ENCODE measurements at places on chromosomes 3 and 15. TPM values are rescaled to one million over a fixed set of nuclear protein-coding genes. Genes with fewer than 3 reads are reported as not detected.

DNA sequence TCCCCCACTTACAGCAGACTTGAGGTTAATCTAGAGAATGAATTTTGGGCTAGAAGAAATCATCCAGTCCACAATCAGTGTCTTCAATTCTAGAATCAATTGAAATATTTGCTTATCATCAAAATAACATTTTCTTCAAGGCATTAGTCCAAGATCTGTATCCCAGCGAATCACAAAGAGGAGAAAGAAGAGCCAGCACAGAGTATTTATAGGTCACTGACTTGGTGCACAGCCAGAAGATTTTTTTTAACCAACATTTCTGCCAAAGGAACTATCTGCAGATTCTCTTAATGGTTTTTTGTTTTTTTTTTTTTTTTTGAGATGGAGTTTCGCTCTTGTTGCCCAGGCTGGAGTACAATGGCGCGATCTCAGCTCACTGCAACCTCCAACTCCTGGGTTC lies 178.2 kb downstream of the TNIK start:
- DNase-seq: no peak

GRCh38 chr3:139839659-139840058 lies 95.3 kb upstream of the CLSTN2 start:
- DNase-seq: no peak

GRCh38 chr3:25603703-25604102 lies 61.0 kb downstream of the TOP2B start:
- no peak for DNase-seq

DNA sequence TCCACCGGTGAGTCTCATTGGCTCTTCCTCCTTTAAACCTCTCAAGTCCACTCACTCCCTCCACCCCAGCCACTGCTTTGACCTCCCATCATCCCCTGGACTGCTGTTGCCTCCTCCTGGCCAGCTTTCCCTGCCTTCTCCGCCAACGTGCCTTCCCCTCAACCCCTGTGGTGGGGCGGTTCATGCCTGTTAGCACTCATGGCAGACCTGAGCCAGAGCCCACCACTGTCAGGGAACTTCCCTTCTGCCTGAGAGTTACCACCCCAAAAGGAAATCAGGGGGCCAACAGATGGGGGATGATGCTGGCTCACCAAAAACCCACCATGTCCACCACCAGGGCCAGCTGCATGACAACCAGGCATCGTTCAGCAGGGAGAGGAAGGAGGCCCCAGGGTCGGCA lies 44.2 kb upstream of the SLC6A1 start:
- DNase-seq: no peak

The RGMA gene
- total RNA-seq: 56.6 TPM

- no peak for DNase-seq
Observed at GRCh38 chr3:120420928-120421551, 29.8 kb downstream of the FSTL1 start.

- no peak for DNase-seq
Observed at GRCh38 chr3:196181127-196181546, 30.1 kb downstream of the ZDHHC19 start.

GRCh38 chr3:43077707-43078106 lies 28.2 kb downstream of the POMGNT2 start:
- DNase-seq: no peak

- DNase-seq: no peak
Observed at GRCh38 chr3:13257666-13258065, 162.5 kb downstream of the NUP210 start.

DNA sequence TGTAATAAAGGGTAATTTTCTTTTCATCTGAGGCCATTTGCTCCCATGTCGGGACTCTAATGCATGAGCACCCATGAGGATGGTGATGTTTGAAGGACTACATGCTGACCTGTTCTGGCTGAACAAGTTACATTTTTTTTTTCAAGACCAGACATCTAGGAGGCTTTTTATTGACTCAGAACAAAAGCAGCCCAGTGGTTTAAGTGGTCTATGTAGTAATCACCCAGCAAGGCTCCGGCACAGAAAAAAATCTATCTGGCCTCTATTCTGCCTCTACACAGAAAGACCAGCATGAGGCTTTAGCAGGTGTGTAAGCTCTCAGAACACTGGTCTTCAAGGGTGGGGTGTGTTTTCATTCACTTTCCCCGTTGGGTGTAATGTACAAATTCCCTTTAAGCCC lies 95.1 kb upstream of the ZBED2 start:
- no peak for DNase-seq

DNA sequence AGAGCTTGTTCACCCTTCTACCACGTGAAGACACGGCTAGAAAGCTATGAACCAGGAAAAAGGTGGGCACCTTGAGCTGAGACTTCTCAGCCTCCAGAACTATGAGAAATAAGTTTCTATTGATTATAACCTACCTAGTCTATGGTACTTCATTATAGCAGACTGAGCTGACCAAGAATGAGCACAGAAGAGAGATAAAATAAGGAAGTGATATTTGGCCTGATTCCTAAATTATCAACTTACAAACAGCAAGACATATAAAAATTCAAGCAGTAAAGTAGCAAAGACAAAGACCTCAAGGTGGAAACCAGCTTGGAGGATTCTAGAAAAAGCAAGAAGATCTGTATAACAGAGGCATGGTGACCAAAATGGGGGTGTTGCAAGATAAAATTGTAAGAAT lies 63.9 kb upstream of the OSTN start:
- DNase-seq: no peak

GRCh38 chr3:66583424-66584040 lies 82.7 kb upstream of the LRIG1 start:
- no peak for DNase-seq

The ZNF501 gene
- total RNA-seq: 6.2 TPM

DNA sequence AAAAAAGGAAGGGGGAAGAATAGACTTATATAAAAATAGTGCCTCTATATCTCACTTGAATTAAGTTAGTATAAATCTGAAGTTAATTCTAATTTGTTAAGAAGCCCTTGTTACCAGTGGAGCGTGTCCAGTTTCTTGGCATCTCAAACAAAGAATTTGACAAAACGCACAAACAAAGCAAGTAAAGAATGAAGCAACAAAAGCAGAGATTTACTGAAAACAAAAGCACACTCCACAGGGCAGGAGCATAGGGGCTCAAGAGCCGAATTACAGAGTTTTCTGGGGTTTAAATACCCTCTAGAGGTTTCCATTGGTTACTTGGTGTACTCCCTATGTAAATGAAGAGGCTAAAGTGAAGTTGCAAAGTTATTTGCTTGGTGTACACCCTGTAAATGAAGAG lies 34.0 kb upstream of the GK5 start:
- DNase-seq: no peak

Data from glutamatergic neuron (in vitro differentiated cells).